NCI-H1417 (cell line): ENCODE measurements at places on chromosomes 2 and 18.

DNA sequence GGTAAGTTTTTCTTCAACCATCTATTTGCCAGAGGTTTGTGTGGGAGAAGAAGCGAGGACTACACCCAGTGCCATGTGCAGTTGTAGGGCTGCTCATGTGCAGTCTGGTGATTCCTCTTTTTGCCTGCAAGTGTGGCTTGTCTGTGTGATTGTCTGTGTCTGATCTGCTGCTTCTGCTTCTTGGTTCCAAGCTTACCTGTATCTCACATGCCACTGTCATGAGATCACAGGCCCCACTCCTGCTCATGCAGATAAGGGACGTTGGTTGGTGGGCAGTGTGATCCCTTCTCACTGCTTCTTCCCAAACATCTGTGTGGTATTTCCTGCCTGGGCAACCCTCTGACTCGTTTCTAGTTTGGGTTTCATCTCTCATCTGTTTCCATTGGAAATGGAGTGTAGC, 27.1 kb downstream of the RRM2 start:
- no peak for DNase-seq

DNA sequence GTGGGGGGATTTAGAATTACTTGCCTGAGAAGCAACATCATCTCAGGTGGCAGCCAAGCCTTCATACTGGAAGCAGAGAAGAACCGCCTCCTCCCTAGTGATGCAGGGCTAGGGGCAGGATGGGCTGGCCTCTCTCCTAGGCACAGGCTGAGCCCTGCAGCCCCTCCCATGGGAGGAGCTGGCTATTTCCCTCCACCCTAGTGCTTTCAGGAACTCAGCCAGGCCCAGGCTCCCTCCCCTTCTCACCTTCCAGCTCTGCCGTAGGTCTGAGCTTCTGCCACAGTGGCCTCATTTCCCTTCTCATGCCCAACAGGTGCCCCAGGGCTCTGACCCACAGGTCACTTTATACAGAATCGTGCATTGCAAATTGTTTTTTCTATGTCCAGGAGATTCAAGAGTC, 31.0 kb downstream of the CENPA start:
- peak; percentile 47 for DNase-seq

DNA sequence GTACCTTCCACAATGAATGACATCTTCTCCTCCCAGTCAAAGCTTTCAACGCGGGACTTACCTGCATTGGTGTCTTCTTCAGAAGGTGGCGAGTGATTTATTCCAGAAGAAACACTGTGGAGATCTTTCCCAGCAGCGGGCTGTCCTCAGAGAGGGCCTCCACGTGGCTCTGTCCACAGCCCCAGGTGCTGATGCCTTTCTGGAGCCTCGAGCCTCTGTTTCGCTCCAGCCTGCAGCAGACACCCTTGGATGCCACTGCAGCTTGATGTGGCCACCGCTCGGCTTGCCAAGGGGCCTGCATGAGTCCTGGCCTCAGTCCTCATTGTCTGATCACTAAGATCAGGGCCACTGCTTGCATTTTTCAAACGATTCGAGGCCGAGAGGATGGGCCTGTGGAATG, 46.6 kb upstream of the GALR1 start:
- DNase-seq: no peak

GRCh38 chr2:10228611-10229365, 73.9 kb upstream of the HPCAL1 start:
- DNase-seq: no peak
